ENCODE measurements at places on chromosomes 13 and 19.
A peak's percentile ranks its signal among the peaks of the same experiment; 100 is the strongest.

GRCh38 chr13:20902438-20903163 lies at the start of gene XPO4:
XPO4 (minus strand) TSS chr13:20902746; CDS start chr13:20902738, 8 bp downstream.
- peak; percentile 55 for DNase-seq

GRCh38 chr19:2356036-2356646 lies 3.9 kb upstream of the TMPRSS9 start:
- DNase-seq, result no peak

DNA sequence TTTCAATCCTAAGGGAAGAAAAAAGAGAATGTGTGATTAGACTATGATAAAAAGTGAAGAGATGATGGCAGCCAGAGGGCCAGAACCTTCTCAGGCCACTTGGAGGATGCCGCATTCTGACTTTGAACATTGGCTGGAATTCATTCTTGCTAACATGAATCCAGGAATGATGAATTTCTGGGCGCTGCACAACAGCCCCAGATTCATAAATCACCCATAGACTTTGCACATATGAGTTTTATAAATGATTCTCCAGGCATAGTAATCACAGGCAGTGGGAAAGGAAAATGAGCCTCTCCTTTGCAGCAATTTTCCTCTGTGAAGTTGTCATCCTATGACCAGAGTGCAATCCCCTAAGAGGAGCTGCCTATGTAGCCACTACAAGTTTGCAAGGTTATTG lies 555.4 kb downstream of the KCTD12 start:
- DNase-seq, result no peak

GRCh38 chr19:18291590-18292461 lies 10.4 kb upstream of the JUND start:
- DNase-seq, result peak; percentile 81

DNA sequence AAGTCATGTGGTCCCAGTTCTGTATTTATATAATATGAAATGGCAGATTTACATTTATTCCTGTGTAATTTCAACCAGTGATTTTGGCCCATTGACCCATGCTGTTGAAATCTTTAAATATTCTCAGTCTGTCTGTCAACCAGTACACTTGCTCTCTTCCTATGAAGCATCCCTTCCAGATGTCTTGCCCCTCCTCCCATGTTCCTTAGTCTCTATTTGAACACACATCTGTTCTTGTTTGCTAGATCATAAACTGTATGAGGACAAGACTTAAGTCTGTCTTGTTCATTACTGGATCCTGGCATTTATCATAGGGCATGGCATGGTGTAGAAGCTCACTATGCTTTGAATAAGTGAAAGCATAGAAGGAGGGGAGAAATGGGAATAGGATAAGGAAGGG lies 34.9 kb downstream of the STARD13 start:
- DNase-seq, result no peak

- DNase-seq, result no peak
These were observed 25.0 kb downstream of the GRIN2D start for GRCh38 chr19:48418317-48419064.

- DNase-seq, result no peak
These were observed 13.1 kb downstream of the MAST3 start for GRCh38 chr19:18110609-18111232.

DNA sequence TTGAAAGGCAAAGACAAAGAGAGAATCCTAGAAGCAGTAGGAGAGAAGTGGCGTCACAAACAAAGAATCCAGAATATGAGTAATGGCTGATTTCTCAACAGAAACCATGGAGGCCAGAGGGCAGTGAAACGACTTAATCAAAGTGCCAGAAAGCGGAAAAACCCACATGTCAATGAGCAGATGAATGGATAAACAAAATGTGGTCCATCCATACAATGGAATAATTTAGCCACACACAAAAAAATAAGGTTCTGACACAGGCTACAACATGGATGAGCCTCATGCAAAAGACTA lies 52.2 kb upstream of the RANBP3 start:
- no peak for DNase-seq

- no peak for DNase-seq
These were observed 54.0 kb upstream of the ATP12A start for GRCh38 chr13:24625870-24626849.

GRCh38 chr13:50370303-50370950 lies 355.2 kb downstream of the KCNRG start:
- no peak for DNase-seq

DNA sequence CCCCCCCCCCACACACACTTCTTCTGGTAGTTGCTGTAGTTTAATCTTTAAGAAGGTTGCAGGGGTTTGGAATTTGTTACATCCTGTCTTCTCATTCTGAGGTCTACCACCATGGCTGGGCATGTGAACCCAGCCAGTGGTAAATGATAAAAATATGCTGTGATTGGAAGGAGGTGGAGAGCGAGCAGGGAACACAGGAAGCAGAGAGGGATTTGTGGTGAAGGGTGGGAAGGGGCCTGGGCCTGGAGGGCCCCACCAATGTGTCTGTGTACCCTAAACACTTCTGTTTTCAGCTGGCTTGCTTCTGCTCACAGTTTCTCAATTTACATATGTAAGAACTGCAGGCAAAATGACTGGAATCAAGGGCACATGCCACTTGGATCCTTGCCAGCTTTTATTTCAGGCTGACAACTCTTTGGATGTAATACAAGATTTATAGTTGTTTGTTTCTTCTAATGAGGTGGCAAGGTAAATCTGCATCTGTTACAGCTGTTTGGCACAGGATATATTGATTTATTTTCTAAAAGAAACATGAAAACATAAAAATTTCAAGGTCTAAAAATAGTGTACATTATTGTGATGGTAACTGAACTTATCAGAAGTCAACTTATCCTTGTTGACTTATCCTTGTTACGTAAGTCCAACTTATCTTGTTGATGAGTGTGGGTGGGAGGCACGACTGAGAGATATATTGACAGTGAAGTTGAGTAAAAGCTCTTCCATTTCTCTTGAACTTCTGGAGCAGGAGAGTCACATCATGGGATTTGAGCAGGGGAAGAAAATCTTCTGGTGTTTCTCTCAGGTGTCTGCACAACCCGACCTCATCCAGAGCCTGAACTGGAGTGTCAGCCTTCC lies 313.2 kb downstream of the SHISA2 start:
- no peak for DNase-seq

- no peak for DNase-seq
These were observed 922 bp downstream of the EBPL start for GRCh38 chr13:49690133-49690994.

DNA sequence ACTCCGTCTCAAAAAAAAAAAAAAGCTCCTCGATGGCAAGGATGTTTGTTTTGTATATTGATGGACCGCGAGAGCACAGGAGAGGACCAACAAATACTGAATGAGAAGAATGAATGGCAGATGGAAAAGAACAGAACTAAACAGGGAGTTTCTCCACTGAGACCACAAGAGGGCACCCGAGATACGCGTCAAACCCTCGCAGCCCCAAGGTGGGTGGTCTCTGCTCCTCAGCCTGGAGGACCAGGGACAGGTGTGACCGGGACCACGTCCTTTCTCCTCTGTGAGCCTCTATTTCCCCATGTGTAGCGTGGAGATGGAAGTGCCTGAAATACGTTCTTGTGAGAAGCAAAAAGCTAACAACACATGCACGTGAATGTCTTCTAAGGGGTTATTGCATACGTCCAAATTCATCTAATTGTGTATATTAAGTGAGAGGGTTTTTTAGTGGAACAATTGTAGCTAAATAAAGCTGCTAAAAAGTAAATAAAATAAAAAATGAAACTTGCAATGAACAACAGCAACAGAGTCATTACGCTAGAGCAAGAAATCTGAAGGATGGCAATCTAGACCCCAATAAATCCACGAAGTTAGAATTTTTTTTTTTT lies 8.3 kb upstream of the CDC42EP5 start:
- peak; percentile 11 for DNase-seq

DNA sequence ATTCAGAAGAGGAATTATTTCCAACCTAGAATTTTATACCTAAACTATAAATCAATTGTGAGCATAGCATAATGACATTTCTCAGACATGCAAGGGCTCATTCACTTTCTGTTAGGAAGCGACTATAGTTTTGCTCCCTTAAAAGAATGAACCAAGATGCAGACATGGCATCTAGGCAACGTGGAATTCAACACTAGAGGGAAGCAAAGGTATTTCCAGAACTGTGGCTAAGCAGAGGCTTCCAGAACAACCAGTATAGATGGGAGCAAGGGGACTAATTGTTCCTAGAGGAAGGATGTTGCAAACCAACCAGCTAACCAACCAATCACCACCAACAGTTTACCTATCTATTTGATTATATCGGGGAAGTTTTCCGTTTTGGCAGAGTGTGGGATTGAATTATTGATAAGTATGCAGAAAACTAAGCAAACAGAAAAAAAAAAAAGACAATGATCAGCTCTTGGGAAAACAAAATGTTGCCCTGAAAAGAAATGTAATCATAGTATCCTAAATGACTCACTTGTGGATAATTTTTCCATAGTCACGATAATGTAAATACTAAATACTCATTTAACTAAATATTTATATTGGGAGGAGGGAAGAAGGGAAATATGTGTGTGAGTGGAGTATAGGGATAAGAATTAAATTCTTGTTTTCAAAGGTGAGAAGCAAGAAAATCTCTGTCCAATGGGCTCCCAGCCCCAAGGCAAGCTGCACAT lies 21.1 kb downstream of the ARL11 start:
- DNase-seq, result no peak

- DNase-seq, result no peak
These were observed 349.0 kb downstream of the TBC1D4 start for GRCh38 chr13:75132701-75133695.

- DNase-seq, result no peak
These were observed 5.4 kb downstream of the FUT5 start for GRCh38 chr19:5864725-5865486.

GRCh38 chr19:37551129-37551993 lies 43.2 kb downstream of the ZNF571 start:
- peak; percentile 23 for DNase-seq

DNA sequence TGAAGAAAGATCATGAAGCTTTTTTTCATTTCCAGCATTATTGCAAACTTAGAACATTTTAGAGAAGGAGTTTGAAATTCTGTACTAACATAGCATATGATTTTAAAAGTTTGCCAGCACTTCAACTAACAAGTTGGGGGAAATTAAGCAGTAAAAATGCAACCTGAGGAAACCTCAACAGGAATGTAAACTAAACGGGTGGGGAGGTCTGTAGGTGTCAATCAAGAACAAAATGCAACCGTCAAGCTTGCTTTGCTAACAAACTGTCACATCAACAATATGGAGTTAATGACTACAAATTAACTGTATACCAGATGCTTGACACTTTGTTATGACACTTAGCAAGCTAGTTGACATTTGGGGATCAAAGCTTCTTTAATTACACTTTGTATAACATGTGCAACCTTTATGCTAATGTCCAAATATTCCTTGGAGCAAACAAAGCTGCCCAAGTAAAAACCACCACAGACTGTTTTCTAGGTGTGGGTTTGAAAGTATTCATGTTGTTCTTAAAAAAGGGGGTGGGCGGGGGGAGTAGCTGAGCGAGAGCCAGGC lies 52.1 kb downstream of the DACH1 start:
- no peak for DNase-seq

DNA sequence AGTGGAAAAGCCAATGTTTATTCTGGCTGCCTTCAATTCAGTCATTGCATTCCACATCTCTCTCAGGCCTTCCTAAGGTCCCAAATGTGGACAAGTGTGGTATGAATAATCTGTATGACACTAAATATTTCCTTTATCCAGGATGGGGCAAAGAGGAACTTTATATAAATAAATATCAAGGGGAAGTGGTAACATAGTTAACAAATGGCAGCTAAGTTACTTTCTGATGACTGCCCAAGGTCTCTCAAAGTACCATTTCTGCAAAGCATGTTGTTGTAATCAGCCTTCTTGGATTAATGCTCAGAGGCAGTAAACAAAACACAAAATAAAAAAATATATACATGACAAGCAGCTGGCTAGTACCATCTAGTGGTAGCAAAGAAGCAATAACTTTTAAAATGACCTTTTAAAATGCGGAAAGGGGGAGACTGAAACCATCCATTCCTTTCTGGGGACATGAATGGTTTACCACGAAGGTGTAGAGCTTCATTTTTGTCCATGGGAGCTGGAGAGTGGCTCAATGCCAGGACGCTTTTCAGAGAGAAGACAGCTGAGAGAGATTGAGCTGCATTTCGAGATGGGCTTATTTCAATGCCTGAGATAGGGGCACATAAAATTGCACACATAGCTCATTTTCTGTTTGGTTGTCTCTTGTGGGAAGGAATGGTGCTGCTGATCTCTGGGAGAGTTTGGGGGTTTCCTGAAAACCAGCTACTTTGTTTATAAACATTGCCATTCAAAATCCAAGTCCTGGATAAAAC lies 259.2 kb downstream of the RFC3 start:
- no peak for DNase-seq

DNA sequence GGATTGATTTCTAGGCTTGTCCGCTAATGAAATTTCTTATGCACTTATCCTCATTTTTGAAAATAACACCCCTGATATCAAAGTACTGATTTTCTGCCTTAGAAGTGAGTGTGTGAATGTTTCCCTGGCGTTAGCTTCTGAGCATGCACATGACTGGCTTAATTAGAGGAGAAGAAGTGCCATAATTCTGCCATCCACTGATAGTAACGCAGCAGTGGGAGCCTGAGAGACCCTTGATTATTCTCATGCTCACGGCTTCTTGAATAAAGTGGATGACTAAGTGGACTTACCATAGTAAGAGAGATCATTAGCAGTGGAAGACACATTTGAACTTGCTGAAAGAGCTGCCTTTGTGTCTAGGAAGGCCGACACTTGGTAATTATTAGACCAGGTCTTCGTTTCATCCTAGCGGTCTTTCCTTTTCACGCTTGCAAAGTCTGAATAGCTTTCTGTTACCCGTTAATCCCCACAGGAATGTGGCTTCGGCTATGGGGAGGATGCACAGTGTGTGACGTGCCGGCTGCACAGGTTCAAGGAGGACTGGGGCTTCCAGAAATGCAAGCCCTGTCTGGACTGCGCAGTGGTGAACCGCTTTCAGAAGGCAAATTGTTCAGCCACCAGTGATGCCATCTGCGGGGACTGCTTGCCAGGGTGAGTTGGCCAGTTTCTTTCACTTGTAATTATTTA lies 45.3 kb downstream of the TNFRSF19 start:
- DNase-seq, result no peak

DNA sequence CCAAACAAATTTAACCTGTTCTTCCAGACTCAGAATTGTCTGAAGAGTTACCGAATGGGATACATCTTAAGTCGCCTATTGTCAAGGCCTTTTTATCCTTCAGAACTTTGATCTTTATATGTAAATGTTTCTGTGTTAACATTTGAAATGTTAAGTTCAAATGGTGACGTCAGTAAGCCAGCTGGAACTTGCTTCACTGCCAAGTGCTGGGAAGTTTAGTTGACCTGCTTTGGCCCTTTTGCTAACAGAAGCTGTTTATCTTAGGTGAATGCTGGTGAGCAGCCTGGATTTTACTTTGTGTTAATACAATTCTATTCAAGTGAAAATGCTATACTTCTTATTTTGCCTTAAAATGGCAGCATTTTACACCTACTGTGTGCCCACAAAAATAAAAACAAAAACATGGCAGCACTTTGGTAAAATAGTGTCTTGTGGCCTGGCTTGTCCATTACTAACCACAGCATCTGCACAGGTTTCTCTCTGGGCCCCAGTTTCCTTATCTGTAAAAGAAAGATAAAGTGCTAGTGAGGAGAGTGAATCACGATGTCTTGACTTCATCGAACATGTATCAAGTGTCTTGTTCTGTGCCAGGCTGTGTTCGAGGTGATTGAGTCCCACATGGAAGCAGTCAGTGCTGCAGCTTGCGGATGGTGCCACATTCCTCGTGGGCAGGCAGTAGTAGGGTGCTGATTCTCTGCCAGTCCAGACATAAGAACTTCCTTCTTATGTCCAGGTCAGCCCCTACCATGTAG lies 2.2 kb downstream of the NAXD start:
- DNase-seq, result peak; percentile 10
